ENCODE measurements at places on chromosomes 13 and 19. TPM values are rescaled to one million over a fixed set of nuclear protein-coding genes. Genes with fewer than 3 reads are reported as not detected.

DNA sequence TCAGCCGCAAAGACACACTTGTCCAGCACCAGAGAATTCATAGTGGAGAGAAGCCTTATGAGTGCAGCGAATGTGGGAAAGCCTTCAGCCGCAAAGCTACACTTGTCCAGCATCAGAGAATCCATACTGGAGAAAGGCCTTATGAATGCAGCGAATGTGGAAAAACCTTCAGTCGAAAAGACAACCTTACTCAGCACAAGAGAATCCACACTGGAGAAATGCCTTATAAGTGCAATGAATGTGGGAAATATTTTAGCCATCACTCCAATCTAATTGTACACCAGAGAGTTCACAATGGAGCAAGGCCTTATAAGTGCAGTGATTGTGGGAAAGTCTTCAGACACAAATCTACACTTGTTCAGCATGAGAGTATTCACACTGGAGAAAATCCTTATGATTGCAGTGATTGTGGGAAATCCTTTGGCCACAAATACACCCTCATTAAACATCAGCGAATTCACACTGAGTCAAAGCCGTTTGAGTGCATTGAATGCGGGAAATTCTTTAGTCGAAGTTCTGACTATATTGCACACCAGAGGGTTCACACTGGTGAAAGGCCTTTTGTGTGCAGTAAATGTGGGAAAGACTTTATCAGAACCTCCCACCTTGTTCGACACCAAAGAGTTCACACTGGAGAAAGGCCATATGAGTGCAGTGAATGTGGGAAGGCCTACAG, 6.8 kb downstream of the ZNF134 start:
- DNase-seq: peak; percentile 36

GRCh38 chr13:43166644-43167457, 143.5 kb downstream of the DNAJC15 start:
- DNase-seq: no peak

GRCh38 chr13:71880753-71881541, 13.9 kb upstream of the DACH1 start:
- peak; percentile 6 for DNase-seq

GRCh38 chr13:95295026-95295425, 6.2 kb downstream of the ABCC4 start:
- no peak for DNase-seq

Gene BSG
- 746 TPM for total RNA-seq

Gene CYP2F1
- not detected for total RNA-seq

Gene RELB
- 4.5 TPM for total RNA-seq

Gene KLK6
- total RNA-seq: not detected

Data from LHCN-M2 (cell line).